ENCODE measurements at places on chromosomes 2 and 18.
A peak's percentile ranks its signal among the peaks of the same experiment; 100 is the strongest.

DNA sequence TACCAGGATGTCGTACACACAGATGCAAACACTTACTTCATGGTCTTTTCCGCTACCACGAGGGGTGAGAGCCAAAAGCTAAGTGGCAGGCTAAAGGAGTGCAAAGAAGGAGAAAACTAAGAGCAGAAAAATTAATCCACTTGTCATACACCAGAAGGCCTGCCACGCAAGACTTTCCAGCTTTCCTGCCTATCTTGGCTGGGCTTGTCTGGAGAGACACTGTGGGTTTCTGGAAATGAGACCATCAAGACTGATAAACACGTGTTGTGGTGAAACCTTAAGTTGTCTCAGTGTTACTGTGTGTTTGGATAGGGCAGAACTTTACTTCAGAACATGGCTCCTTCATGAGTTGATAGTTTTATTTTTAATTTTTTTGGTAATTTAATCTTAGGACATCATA lies 175.6 kb downstream of the FMNL2 start:
- DNase-seq = no peak

GRCh38 chr2:216426166-216426777 lies 14.0 kb downstream of the SMARCAL1 start:
- peak; percentile 56 for DNase-seq

DNA sequence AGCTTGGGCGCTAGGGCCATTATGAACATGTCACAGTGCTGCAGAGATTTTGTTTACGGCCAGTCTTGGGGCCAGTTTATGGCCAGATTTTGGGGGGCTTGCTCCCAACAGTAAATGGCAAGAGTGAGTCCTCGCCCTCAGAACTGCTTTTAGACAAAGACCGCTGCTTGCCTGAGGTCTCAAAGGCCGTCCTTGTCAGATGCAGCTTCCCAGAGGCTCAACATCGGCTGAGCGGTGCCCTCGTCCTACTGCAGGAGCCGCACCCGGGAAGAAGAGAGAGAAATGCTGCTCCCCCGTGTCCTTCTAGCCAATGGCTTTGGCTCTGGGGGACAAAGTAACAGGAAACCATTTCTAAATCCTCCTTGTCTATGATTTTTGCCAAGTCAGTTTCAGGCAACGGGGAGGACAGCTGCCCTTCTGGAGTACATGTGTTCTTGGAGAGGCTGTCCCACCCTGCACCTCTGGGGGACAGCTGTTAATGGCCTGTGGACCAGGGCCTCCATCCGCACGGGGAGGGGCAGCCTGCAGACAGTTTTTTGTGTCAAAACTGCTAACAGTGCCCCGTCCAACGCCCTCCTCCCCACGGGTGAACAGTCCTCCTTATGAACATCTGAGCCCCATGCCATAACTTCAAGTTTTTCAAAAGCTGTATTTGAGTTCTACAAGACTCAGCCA lies 66.1 kb downstream of the C18orf63 start:
- DNase-seq = no peak

DNA sequence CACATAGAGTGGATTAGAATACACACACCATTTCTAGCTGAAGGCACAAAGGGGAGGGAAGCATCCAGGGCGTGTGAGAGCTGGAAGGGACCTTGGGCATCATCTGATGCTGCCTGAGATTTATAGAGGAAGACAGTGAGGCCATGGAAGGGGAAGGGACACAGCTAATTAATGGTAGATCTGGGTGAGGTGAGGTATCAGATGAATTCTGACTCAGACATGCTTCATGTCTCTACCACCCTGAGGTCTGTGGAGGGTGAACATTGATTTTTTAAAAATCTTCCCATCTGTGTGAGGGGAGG lies 42.2 kb upstream of the OTOF start:
- no peak for DNase-seq

DNA sequence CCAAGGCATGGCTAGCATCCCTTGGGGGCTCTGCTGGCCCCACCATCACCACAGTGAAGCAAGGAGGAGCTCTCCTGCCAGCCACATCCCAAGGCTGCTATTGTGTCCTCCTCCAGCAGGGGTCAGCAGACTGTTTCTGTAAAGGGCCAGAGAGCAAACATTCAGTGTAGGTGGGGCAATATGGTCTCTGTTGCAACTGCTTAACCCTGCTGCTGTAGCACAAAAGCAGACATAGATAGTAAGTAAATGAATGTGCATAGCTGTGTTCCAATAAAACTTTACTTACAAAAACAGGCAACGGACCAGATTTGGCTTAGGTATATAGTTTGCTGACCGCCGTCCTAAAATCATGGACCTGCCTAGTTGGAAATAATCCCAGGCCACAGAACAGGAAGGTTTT lies 36.4 kb upstream of the ZBTB7C start:
- DNase-seq = peak; percentile 87

- DNase-seq = no peak
Observed at GRCh38 chr2:64650296-64650695, 3.4 kb downstream of the SERTAD2 start.

GRCh38 chr2:69946351-69947324 lies 14.8 kb downstream of the ASPRV1 start:
- DNase-seq = peak; percentile 80

DNA sequence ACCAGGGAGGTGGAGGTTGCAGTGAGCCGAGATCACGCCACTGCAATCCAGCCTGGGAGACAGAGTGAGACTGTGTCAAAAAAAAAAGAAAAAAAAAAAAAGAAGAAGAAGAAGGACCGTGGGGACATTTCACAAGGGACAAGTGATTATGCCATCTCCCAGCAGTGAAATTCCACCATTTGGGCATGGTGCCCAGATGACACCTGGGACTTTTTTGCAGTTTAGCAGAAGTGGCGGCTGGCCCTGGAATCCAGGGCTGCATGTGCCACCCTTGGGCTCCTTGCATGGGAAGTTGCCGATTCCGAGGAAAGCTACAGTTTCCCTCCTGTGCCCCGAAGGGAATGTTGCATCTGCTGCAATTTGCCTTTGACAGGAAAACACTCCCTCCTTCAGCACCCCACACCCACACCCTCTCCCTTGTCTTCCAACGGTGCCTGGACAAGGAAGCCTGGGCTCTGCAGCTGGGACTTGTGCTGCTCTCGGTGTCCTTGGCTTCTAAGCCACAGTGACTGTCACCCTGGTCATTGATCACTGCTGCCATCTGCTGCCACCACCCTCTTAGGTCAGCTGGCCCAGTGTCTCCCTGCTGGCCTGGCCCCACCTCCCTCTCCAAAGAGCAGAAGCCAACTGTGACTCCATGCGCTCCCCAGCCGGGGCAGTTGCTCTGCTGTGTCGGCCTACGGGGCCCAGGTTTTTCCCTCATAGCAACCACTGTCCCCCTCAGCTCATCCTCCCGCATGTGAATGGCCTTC lies 56.4 kb upstream of the LRRC30 start:
- DNase-seq = no peak

GRCh38 chr2:120111193-120111592 lies 98.3 kb downstream of the EPB41L5 start:
- DNase-seq = no peak

DNA sequence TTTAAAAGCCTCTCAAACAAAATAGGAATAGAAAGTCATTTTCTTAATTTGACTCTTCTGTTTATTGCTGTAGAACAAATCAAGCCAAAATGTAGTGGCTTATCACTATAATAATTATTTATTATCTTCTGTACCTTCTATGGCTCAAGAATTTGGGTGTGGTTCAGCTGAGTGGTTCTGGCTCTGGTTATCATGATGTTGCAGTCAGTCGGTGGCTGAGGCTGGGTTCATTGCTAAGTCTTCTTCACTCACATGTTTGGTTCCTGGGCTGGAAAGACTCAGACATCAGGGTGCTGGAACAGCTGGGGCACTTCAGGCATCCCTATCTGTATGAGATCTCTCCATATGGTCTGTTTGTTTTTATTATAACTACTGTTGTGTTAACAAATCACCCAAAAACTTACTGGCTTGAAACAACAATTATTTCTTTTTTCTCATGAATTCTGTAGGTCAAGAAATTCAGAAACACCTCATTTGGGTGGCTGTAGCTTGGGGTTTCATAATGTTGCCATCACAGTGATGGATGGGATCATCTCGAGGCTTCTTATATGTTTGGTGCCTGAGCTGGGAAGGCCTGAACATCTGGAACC lies 242.6 kb upstream of the FBXO11 start:
- peak; percentile 39 for DNase-seq

DNA sequence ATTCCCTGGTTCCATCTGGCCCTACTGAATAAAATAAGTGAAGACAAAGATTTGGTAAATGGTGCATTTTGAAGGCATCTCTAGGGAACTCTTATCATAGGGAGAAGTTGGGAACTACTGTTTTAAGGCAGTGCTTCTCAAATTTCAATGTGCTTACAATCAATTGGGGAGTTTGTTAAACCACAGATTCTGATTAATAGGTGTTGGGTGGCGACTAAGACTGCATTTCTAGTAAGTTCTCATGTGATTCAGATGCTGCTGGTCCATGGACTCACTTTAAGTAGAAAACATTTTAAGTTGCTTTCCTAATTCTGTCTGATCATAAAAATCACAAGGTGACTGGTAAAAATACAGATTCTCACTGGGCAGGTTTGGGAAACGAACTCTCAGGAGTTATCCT lies 14.6 kb downstream of the FARSB start:
- no peak for DNase-seq

GRCh38 chr2:237156857-237157779 lies 71.4 kb downstream of the COPS8 start:
- no peak for DNase-seq

GRCh38 chr2:189763908-189764661 lies 1.5 kb upstream of the OSGEPL1 start:
- DNase-seq = peak; percentile 10

DNA sequence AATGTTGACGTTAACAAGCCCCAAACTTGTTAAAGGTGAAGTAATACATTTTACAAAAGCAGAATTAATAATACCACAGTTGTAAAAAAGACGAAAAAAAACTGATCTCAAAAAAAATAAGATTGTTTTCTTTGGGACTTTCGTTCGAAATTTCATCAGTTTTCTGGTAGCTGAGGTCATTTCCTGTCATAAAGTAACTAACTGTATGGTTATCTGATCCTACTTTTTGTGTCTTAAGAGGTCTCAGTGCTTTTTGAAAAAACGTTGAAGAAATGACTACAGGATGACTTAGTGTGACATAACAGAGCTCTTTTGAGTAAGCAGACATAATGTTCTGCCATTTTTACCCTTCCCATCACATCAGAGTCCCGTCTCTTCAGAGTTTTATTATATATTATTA lies 79.3 kb downstream of the BIRC6 start:
- peak; percentile 65 for DNase-seq

DNA sequence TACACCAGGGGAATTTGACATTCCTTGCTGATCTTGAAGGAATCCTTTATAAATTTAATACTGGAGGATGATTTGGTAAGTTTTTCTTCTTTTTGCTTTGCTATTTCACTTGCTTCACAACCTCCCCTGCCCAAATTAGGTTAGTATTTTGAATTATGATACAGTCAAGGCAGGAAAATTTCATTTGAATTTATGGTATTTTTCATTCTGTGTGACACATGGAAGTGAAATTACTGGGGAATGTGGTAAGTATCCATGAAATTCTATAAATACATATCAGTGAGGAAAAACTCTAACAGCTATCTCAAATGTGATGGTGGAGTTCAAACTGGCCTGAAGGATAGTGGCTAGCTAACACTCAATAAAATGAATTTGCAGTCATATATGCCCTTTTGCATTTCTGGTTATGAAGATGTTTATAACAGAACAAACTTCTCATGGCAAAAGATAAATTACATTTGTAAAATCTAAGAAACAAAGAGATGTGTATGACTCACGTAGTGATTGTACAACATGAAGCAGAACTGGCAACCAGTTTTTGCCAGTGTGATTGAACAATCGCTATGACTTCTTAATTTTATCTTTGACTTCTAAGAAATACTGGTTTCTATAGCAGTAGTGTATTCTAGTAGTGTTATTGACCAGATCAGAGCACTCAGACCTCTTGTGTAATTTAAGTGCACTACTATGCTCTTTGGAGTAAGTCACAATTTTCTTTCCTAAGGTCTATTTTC lies 152.6 kb downstream of the IKZF2 start:
- no peak for DNase-seq

DNA sequence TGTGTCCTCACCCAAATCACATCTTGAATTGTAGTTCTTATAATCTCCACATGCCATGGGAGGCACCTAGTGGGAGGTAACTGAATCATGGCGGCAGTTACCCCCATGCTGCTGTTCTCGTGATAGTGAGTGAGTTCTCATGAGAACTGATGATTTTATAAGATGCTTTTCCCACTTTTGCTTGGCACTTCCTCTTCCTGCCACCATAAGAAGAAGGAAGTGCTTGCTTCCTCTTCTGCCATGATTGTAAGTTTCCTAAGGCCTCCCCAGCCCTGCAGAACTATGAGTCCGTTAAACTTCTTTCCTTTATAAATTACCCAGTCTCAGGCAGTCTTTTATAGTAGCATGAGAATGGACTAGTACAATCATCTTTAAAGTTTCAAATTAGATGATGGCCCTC lies 902.4 kb upstream of the PIK3C3 start:
- no peak for DNase-seq

DNA sequence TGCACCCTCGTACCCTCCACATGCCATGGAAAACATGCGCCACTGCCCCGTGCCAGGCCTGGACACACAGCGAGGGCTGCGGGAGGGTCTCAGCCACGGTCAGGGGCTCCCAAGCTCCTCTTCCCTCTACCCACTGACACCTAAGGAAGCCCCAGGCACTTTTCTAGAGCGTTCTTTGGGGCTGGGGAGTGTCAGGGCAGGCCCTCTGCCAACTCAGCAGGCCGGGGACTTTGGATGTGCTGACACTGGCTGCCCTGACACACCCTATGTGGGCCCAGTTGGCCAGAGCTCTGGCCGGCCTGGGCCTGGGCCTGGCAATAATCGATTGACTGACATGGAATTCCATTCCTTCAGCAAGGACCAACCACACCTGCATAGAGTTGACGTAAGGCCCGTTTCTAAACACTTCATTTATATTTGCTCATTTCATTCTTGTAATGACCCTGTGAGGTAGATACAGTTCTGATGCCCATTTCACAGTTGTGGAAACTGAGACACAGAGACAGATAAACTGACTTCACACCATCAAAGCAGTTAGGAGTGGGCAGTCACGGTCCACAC lies 70.5 kb downstream of the ZFP36L2 start:
- DNase-seq = no peak

DNA sequence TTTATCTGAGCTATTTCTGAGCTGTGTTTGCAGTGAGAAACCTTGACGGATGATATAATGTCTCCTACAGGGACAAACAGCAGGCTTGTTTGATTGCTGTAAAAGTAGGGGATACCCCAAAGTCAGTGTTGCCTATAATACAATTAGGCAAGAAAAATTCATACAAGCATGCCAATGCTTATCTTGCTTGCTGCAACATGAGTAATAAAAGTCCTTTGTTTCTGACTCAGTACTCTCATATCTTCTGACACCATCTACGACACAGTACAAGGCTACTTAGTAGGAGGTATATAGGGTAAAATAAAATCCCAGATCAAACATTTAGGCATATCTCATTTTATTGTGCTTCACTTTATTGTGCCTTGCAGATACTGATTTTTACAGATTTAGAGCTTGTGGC lies 33.0 kb downstream of the ERBB4 start:
- no peak for DNase-seq

- DNase-seq = no peak
Observed at GRCh38 chr2:189639007-189639609, 22.2 kb upstream of the ASNSD1 start.

DNA sequence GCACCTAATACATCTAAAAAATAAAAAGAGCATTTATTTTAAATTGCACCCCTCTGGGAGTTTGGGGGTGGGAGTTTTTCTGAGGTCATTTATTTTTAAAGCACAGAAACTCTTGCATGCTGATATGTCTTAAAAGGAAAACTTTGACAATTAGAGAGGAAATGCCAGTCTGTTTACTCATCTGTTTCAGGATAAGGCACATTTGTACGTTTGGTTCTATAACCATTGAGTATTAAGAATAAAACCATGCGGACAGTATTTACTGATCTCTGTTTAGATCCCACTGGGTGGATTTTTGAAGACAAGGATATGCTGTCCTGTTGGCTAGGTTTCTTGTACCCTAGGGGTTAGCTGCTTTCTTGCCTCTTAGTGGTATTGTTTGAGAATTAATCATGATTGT lies 122.9 kb downstream of the TANC1 start:
- peak; percentile 84 for DNase-seq
